Activated T-helper 1 cell treated with anti-CD3 and anti-CD28 coated beads, Interleukin-2, amount 50 U/mL, for 16 hours (primary cell): ENCODE measurements at places on chromosomes 2 and 18.

DNA sequence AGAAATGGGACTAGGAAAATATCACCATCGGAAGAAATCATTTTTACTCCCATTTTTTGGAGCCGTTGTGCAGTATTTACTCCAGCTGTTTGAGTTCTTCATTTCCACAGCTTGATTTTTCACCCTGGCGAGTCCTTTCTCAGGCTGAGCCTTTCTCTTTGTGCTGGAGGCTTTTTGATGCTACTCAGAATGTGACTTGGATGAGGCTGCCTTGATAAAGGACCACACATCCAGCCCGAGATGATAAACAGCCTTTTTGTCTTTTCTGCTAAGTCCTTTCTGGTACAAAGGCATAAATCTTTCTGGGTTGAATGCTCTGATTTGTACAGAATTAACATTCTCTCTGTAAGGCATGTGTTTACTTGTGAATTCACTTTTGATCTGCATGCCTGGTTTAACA lies 17.6 kb upstream of the CTDP1 start:
- DNase-seq = no peak

DNA sequence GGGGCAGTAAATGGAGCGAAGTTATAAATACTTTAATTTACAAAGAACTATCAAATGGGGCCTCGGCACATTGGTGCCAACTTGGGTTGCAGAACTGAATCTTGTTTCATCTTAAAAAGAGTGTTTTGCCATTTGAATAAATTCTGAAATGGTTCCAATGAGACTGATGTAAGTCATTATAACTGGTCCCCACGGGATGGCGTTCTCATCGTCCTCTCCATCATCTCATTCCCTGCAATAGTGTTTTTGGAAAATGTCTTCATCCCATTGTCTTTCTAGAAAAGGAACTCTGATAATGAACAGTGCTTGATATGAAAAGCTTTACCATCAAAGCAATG lies 422.0 kb upstream of the ID2 start:
- DNase-seq = no peak

GRCh38 chr2:104844807-104845551 lies 8.9 kb upstream of the POU3F3 start:
- no peak for DNase-seq

DNA sequence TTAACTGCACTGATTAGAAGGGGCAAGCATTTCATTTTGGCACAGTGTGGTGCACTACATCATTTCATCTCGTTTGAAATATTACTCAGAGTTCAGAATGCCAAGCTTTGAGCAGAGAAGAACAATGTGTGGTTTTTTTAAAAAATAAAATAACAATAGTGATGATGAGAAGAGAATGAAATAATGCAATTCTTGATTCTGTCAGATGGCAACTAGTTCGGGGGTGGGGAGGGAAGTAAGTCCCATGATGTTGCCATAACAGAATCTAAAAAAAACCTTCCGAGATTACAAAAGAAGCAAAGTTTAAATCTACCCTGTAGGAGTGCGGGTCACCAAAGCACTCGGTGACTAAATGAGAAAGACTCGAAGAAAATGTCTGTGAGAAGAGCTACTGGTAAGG lies 490.4 kb downstream of the NR4A2 start:
- DNase-seq = no peak
